ENCODE measurements at places on chromosomes 2 and 18. TPM values are rescaled to one million over a fixed set of nuclear protein-coding genes. Genes with fewer than 3 reads are reported as not detected.
A peak's percentile ranks its signal among the peaks of the same experiment; 100 is the strongest.

Gene CTIF
- 92.9 TPM for total RNA-seq

Gene CRYGD
- not detected for total RNA-seq

Gene COL4A3
- total RNA-seq = not detected

Gene POMC
- not detected for total RNA-seq

Gene SP140
- 1.0 TPM for total RNA-seq

Gene POTEI
- total RNA-seq = not detected

Gene SMIM21
- total RNA-seq = not detected

- DNase-seq = no peak
Observed at GRCh38 chr2:120995656-120996190, 260.1 kb downstream of the GLI2 start.

GRCh38 chr2:74375838-74376237, 4.3 kb downstream of the DCTN1 start:
- DNase-seq = no peak

DNA sequence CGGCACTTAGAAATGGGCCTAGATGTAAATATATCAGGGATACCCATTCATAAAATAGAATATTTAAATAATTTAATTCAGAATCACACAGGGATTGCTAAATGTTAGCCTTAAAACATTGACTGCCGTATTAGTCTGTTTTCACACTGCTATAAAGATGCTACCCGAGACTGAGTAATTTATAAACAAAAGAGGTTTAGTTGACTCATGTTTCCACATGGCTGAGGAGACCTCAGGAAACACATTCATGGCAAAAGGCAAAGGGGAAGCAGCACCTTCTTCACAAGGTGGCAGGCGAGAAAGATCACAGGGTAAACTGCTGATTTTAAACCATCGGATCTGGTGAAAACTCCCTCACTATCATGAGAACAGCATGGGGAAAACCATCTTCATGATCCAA, 223.6 kb upstream of the GULP1 start:
- peak; percentile 24 for DNase-seq

- peak; percentile 72 for DNase-seq
Observed at GRCh38 chr18:32349728-32350395, 120.8 kb downstream of the GAREM1 start.

DNA sequence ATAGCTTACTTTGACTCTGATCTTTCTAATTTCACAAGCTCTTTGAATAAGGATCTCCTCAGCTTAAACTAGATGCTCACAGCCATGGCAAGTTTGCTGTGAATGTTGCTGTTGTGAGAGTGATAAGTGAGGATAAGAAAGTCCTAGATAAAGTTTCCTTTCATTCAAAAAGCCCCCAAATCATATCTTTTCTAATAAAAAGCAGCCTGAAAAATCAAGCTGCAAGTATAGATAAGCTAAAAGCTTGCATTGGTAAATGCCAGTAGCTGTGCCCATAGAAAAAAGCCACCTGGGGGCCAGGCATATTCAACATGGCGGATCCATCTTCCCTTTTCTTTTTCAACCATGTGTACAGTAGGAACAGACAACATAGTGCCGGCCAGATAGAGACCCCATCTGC, 4.3 kb downstream of the NLRC4 start:
- DNase-seq = no peak

DNA sequence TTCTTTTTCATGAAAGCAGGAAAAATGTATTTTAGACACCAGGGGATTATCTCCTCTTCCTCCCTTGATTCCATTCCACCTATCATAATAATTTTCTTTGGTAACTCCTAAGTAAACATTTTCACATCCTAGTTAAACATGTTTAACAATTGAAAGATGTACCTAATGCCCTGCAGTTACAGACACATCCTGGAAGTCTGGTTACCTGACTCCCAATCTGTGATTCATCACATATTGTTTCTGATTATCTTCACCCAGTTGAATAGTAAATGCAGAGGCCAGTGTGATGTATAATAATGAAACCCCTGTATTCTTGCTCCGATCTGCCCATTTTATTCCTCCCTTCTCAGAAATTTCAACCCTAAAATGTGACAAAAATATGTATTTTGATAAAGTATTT, 1237.6 kb upstream of the LRRTM1 start:
- DNase-seq = no peak

DNA sequence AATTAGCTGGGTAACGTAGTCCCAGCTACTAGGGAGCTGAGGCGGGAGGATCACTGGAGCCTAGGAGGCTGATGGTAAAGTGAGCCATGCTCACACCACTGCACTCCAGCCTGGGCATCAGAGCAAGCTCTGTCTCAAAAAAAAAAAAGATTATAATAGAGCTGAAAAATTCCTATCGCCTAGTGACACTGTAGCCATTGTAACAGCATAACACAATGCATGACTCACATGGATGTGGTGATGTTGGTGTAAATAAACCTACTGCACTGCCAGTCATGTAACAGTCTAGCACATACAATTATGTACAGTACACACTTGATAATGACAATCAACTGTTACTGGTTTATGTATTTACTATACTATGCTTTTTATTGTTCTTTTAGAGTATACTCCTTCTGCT, 39.6 kb downstream of the MGAT4A start:
- DNase-seq = no peak

DNA sequence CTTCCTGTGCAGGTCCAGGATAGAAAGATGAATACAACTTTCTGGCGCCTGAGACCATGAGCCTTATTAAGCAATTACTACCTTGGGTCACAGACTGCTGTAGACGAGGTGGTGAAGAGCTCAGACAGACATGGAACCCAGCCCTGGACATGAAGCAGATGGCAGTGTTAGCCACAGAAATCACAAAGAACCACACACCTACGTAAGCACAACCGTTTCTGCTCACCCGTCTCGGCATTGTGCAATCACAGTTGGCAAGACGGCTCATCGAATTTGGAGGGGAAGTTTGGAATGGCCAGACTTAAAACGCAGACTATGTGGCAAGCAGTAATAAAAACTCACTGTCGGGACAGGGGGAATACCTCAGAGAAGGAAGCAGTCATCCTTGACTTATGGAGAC, 24.3 kb upstream of the ASPRV1 start:
- DNase-seq = no peak

- no peak for DNase-seq
Observed at GRCh38 chr18:42072407-42072806, 117.4 kb downstream of the PIK3C3 start.

DNA sequence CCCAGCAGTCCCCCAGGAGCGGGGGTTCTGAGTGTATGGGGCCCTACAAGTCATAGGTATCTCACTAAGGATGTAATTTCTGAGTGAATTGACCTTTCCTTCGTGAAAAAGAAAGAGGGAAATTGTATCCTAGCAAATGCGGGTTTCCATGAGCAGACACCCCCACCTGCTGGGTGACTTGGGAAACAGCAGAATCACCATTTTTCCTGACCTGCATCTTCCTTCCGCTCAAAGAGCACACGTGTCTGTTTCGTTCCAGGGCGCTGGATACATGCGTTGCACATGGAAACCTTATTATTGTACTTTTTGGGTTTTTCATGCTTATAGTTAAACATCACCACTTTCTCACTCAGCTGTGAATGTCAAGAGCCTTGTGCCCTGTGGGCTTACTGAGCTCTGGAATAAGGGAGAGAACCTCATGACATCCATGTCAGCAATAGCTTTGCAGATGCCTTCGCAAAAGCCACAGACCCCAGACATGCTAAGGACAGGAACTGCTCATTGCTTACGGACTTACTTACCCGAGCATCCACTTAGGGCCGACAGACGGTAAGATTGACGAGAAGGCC, 132.8 kb downstream of the TPO start:
- DNase-seq = peak; percentile 42

- no peak for DNase-seq
Observed at GRCh38 chr2:9945596-9945995, 5.9 kb upstream of the GRHL1 start.

GRCh38 chr18:70308555-70309294, 19.9 kb downstream of the SOCS6 start:
- no peak for DNase-seq

DNA sequence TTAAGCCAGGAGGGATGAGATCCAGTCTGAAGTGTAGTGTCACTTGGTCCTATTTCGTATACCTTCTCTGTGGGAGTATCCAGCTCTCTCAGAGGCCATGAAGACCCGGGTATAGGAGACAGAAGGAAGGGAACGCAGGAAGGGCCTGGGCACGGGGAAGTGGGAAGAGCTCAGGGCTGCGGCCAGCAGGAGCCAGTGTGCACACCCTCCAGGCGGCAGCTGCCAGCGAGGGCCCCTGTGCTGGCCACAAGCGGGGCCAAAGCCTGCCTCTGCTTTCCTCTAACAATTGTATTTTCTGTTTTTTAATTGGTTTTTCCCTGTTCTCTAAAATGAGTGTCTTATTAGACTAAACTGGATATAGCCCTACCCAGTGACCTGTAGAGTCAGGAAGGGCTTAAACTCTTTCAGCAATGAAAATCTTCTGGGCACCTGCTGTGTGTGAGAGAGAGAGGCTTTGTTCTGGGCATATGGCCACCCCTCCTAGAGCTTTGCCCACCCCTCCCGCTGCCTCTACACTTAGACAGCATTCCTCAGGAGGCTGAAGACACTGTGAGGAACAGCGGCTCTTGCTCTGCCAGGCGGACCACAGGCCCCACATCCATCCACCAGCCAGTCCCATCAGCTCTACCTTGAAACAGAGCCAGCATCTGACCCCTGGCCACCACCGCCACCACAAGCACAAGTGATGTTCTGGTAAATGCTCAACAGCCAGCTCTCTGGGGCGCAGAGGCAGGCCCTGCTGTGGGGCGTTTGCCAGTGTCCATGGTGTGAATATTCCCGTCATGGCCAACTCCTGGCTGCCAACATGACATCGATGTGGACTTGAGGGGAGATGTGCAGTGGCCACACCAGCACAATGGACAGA, 9.5 kb downstream of the GPR17 start:
- DNase-seq = no peak

- DNase-seq = no peak
Observed at GRCh38 chr2:224819075-224819474, 102.9 kb upstream of the CCDC195 start.

- DNase-seq = peak; percentile 32
Observed at GRCh38 chr18:58241877-58242276, 197.9 kb downstream of the NEDD4L start.

DNA sequence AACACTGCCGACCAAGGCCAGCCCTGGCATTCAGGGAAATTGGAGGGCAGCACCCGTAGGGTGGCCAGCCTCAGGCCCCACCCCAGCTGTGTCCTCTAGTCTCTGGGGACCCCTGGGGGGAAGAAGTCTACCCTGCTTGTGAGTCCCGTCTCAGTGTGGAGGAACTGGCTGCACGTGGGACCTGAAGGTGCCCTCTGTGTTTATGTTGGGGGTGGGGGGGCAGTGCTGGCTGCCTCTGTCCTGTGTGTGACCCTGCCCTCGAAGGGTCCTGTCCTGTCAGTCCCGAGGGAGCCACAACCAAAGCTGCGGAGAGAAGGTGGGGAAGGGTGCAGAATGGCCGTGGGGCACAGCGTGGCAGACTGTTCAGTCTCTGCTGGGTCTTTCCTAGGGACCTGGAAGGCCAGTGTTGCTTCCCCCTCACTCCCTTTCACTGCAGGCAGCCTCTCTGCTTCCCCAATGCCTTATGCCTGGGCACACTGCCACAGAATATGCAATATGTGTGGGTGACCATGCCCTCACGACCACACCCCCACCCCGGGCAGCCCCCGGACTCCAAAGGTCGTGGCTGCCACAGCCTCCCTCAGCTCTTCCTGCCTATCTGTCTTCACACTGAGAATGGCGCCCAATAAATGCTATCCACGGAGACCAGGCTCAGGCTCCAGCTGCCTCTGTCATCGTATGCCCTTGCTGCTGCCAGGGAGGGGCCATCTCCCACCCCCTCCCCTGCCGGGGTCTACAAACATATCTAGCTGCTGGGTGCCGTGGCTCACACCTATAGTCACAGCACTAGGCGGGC, 33.3 kb upstream of the SLC35F6 start:
- no peak for DNase-seq

GRCh38 chr18:52722904-52723303, 382.9 kb downstream of the DCC start:
- no peak for DNase-seq

DNA sequence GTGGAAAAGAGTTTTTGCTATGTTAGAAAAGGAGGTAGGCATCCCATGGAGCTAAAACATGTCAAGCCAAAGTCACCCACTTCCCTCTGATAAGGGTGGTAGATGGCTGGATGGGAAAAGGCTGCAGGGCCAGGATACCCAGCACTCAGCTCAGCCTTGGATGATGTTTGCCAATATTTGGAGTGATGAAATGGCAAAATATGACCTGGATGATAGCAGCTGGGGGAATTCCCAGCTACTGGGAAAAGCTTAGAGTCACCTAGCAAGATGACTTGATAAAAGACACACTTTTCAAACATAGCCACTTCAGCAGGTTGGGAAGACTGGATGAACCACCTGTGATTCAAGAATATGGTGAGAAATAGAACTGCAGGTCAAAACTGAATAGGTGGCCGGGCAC, 10.1 kb downstream of the RFX8 start:
- no peak for DNase-seq

GRCh38 chr2:237345411-237345810, 68.6 kb downstream of the COL6A3 start:
- peak; percentile 59 for DNase-seq
